ENCODE measurements at places on chromosomes 7 and 10. TPM values are rescaled to one million over a fixed set of nuclear protein-coding genes. Genes with fewer than 3 reads are reported as not detected.

DNA sequence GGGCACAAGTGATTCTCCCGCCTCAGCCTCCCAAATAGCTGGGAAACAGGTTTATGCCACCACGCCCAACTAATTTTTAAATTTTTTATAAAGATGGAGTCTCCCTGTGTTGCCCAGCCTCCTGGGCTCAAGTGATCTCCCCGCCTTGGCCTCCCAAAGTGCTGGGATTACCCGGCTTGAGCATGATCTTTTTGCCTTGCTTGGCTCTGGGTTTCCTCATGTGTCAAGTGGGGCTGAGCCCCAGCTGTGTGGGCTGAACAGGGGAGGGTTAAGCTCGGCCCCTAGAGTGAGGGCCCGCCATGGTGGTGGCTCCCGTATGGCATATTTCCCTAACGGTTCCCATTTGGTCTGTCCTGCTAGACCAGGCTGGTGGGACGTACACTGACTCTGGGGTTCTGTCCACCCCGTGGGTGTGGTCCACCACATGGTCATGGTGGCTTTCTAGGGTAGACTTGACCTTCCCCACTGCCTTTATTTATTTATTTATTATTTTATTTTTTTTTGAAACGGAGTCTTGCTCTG is 66.3 kb downstream of the LHPP start:
- no peak overlapping the region for H3K4me3 ChIP-seq
- peaks cover 24% of the 10 kb centered on the region for H3K4me1 ChIP-seq
- DNase-seq = no peak
- no peak overlapping the region for H3K27ac ChIP-seq
- H3K27me3 ChIP-seq = no peaks in the 10 kb centered on the region

- no peaks in the 10 kb centered on the region for H3K27me3 ChIP-seq
- no peak overlapping the region for H3K27ac ChIP-seq
- no peak overlapping the region for H3K4me3 ChIP-seq
- no peaks in the 10 kb centered on the region for H3K4me1 ChIP-seq
These were observed 19.2 kb upstream of the DDC start for GRCh38 chr7:50584386-50584785.

DNA sequence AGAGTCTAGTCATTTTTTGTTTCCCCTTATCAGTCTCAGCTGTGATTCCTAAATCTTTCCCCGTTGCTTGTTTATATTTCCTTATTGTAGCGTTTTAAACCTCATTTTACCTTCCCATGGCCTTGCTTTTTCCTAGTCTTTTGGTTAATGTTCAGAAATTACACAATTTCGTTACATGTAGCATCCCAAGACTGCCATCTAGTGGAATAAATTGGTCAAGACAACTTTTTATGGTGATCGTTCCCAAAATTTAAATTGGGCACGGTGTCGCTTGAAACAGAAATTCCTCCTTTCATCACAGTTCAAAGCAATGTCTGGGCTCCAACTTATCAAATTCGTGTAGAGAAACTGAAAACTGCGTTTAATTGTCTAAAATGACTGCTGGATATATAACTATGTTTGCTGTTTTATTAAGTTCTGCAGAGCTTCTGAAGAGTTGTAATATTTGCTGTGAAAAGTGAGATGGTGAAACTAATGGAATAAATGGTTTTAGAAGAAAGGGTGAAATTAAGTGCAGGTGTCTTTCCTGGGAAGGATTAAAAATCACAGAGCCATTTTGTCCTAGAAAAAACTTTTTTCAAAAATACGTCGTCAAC is 370.2 kb downstream of the PHF14 start:
- no peak overlapping the region for H3K4me3 ChIP-seq
- peaks cover 12% of the 10 kb centered on the region for H3K4me1 ChIP-seq
- H3K27me3 ChIP-seq = no peaks in the 10 kb centered on the region

GRCh38 chr10:1126461-1126860 is 70.3 kb downstream of the WDR37 start:
- DNase-seq = no peak
- H3K4me1 ChIP-seq = no peaks in the 10 kb centered on the region
- no peak overlapping the region for H3K27ac ChIP-seq
- H3K36me3 ChIP-seq = peaks cover 84% of the 10 kb centered on the region

DNA sequence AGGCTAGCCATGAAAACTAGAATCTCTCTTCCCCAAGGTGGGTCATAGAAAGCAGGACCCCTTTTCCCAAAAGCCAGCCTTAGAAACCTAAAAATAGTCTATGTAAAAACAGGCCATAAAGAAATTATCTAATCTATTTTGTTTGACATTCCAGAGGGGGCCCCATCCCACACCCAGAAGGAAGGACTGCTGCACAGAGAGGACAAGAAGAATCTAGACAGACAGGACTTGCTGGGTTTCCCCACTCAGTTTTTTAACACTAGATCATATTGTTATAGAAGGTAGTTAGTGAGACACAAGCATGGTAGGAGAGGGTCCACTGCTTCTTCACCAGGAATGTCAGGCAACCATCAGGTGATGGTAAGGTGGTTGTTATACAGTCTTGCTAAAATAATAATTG is 357.0 kb downstream of the LRRTM3 start:
- no peak for DNase-seq
- no peaks in the 10 kb centered on the region for H3K4me1 ChIP-seq
- no peaks in the 10 kb centered on the region for H3K36me3 ChIP-seq
- peaks cover 34% of the 10 kb centered on the region for H3K27me3 ChIP-seq

GRCh38 chr10:35563261-35563891 is 41.8 kb upstream of the GJD4 start:
- H3K27me3 ChIP-seq = no peaks in the 10 kb centered on the region
- DNase-seq = peak; percentile 79
- H3K4me1 ChIP-seq = no peaks in the 10 kb centered on the region

GRCh38 chr10:89428877-89429276 is 14.5 kb downstream of the IFIT5 start:
- H3K4me1 ChIP-seq = peaks cover 37% of the 10 kb centered on the region
- no peaks in the 10 kb centered on the region for H3K36me3 ChIP-seq
- H3K4me3 ChIP-seq = no peak overlapping the region

Gene MCM10
- 3.5 TPM for total RNA-seq

GRCh38 chr7:154308928-154309327 is 256.7 kb downstream of the DPP6 start:
- no peak overlapping the region for H3K27ac ChIP-seq
- H3K27me3 ChIP-seq = no peaks in the 10 kb centered on the region
- peaks cover 6% of the 10 kb centered on the region for H3K36me3 ChIP-seq
- no peak for DNase-seq

Gene CDHR3
- 0.19 TPM for total RNA-seq

GRCh38 chr10:32629910-32630309 is 184.0 kb downstream of the CCDC7 start:
- H3K27me3 ChIP-seq = no peaks in the 10 kb centered on the region
- DNase-seq = no peak
- no peak overlapping the region for H3K27ac ChIP-seq
- no peak overlapping the region for H3K4me3 ChIP-seq
- H3K4me1 ChIP-seq = no peaks in the 10 kb centered on the region
- H3K36me3 ChIP-seq = no peaks in the 10 kb centered on the region

DNA sequence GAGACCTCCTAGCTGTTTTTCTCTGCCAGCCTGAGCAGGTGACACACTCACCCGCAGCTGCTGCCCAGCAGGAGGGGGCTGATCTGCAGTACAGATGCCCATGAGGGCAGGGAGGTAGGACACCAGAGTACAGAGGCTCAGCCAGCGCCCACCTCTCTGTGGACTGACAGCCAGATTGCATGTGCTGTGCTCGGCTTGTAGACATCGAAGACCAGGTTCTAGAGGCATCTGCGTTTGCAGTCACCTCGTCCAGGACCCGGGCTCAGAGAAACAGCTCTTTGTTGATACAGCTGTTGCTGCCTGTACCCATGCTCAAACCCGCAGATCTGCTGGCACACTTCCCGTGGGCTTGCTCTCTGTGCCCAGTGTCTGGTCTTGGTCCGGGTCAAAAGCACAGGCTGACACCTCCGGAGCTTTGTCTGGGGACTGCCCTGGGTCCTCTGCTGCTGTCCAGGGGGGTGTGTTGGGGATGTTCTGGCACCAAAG is 224.7 kb downstream of the GLRX3 start:
- H3K27me3 ChIP-seq = no peaks in the 10 kb centered on the region
- DNase-seq = no peak
- no peaks in the 10 kb centered on the region for H3K36me3 ChIP-seq

DNA sequence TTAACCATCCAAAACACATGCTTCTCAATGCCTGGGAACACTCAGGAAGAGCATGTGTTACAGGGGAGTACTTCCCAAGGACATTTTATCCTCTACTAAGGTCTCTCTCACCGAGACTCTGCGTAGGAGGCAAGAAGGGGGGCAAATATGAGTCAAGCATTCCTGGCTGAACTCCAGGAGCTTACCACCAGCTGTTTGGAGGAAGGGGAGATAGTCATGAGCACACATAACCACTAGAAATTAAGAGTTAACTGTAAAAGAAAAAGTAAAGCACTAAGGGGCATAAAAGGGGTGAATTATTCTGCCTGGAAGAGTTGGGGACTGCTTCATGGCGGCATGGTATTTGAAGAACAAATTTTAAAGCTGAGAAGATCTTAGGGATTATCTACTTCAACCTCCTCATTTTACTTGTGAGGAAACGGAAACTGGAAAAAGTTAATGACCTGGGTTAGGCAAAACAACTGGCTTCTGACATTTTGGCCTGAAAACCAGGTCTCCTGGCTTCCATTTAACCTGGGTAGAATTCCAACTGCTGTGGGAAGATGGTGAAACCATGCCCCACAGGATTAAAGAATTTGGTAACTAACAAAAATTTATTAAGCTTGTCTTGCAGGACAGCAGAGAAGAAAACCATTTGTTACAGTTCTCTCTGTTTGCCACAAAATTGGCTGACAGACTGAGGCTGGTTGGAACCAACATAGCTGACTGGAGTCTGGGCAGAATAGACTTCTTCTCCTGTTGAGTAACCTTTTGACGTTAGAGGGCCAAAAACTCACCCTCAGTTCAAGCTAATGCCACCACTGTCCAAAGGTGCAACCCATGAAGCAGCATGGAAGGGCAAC is 85.5 kb downstream of the SLC25A13 start:
- peaks cover 27% of the 10 kb centered on the region for H3K4me1 ChIP-seq
- H3K27me3 ChIP-seq = no peaks in the 10 kb centered on the region
- peak overlapping the region; percentile 71 for H3K27ac ChIP-seq

GRCh38 chr10:66882271-66882670 is 43.6 kb upstream of the LRRTM3 start:
- H3K4me1 ChIP-seq = no peaks in the 10 kb centered on the region
- no peaks in the 10 kb centered on the region for H3K36me3 ChIP-seq
- H3K27ac ChIP-seq = no peak overlapping the region
- H3K4me3 ChIP-seq = no peak overlapping the region

GRCh38 chr7:130410868-130411541 is 29.8 kb downstream of the CEP41 start:
- H3K27me3 ChIP-seq = no peaks in the 10 kb centered on the region
- H3K4me1 ChIP-seq = no peaks in the 10 kb centered on the region
- H3K4me3 ChIP-seq = no peak overlapping the region
- no peaks in the 10 kb centered on the region for H3K36me3 ChIP-seq
- DNase-seq = no peak

DNA sequence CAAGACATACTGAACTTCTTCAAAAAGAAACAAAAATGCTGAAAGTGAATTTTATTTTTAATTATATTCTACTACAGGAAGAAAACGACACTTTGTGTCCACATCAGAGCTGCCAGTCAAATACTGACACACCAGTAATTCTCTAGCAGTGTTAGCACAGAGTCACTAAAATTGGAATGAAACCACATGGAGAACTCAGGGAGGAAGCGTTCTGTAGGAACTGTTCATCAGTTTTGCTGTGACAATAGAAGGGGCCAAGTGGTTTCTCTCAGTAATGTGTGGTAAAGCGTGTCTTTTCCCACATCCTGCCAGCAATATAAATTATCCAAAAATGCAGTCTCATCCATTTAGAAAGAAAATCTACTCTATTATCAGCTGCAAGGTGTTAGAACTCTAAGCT is 683.3 kb downstream of the GRM8 start:
- H3K4me1 ChIP-seq = peaks cover 6% of the 10 kb centered on the region
- H3K4me3 ChIP-seq = no peak overlapping the region
- DNase-seq = no peak
- H3K27me3 ChIP-seq = no peaks in the 10 kb centered on the region
- no peaks in the 10 kb centered on the region for H3K36me3 ChIP-seq

Gene RGS10
- 26.0 TPM for total RNA-seq

DNA sequence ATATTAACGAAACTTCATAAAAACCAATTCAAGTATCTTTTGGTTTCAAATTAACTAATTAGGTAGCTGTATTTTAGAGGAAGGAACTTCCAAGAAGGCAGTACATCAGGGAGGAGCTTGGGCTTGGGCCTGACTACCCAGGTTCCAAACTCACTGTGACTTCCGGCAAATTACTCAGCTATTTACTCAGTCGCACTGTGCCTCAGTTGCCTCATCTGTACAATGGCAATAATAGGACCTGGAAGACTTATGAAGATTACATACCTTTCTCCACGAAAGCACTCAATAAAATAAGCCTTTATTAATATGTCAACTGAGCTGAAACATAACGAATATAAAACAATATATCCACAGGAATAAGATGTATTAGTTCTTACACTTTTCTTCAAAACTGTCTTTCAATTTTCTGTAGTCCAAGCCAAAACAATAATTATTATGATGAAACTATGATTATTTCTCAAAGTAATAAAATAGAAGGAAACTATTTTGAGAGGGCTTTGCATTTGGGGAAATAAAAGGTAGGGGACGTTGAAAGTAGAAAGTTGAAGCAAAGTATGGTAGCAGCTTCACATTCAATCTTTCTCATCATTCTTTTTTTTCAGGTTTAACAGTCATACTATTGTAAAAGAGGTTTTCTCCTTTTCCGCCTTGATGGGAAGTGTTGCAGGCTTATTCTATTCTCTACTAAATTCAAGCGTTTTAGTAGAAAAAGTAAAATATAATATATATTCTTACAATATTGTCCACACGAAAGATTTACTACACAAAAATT is 10.5 kb upstream of the EBLN1 start:
- peaks cover 17% of the 10 kb centered on the region for H3K36me3 ChIP-seq
- DNase-seq = no peak
- peak overlapping the region; percentile 87 for H3K4me3 ChIP-seq
- H3K27me3 ChIP-seq = no peaks in the 10 kb centered on the region
- no peaks in the 10 kb centered on the region for H3K4me1 ChIP-seq
- H3K27ac ChIP-seq = peak overlapping the region; percentile 82

Gene ENTPD7
- 29.0 TPM for total RNA-seq

Gene GSTO2
- total RNA-seq = 33.8 TPM

GRCh38 chr7:1800902-1801301 is 130.8 kb downstream of the ELFN1 start:
- H3K4me3 ChIP-seq = no peak overlapping the region
- no peak overlapping the region for H3K27ac ChIP-seq
- no peaks in the 10 kb centered on the region for H3K4me1 ChIP-seq
- peaks cover 27% of the 10 kb centered on the region for H3K27me3 ChIP-seq
- no peak for DNase-seq

All from MCF 10A (cell line).